CD4-positive, alpha-beta T cell treated with Interferon gamma for 1 hour (primary cell): ENCODE measurements at places on chromosomes 5 and 9.
A peak's percentile ranks its signal among the peaks of the same experiment; 100 is the strongest.

GRCh38 chr9:134130503-134131375, 5.1 kb upstream of the WDR5 start:
- DNase-seq = no peak

DNA sequence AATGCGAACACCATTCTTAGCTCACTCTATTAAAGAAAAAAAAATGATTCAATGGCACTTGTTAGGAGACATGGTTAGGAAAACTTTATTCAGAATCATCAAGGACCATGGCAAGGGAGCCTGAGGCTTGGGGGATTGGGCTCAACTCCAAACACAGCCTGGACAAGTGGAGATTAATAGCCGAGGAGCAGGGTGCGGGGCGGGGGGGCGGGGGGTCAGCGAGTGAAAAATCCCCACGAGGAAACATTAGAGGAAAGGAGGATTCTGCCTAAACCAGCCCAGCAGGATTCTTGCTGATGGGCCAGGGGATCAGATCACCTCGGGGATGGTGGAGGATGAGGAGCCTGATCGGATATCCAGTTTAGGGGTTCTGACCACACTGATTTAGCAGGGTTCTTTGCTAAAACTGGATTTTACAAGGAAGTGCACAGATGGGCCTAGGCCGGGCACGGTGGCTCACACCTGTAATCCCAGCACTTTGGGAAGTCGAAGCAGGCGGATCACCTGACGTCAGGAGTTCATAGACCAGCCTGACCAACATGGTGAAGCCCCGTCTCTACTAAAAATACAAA, 24.4 kb upstream of the FIBCD1 start:
- no peak for DNase-seq

DNA sequence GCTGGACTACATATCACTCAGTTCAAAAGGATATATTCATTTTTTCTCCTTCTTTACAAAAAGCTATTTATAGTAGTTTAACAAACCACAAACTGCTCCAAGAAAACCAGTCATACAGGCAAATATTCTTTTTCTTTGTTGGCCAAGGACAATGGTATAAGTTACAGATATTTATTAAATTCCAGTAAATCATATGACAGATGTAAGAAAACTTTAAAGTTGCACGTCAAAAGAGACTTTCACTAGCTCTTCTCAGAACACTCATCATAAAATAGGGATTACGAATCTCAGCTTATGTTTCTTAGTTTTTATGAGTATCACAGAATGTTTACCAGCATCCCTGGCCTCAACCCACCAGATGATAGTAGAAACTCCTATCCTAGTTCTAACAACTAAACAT, 67.2 kb downstream of the ANKRD31 start:
- no peak for DNase-seq

DNA sequence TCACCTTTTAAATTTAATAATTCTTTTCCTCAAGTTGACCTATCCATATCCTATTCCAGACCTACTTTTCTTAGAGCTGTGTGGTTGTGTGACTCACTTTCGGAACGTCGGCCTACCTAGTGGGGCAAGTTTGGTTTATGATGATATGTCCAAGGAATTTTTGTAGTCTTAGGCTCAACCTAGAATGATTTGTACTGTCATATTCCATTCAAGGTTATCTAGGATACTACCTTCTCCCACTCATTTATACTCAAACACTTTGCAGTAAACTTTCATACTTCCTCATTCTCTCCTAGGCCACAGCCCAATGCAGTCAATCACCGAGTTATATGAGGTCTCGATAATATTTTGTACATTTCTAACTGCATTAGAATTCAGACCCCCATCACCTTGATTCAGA, 61.9 kb downstream of the PIK3R1 start:
- no peak for DNase-seq

GRCh38 chr9:99025616-99026270, 79.2 kb upstream of the TGFBR1 start:
- DNase-seq = no peak

GRCh38 chr9:72623156-72623555, 101.7 kb downstream of the TMC1 start:
- DNase-seq = no peak

DNA sequence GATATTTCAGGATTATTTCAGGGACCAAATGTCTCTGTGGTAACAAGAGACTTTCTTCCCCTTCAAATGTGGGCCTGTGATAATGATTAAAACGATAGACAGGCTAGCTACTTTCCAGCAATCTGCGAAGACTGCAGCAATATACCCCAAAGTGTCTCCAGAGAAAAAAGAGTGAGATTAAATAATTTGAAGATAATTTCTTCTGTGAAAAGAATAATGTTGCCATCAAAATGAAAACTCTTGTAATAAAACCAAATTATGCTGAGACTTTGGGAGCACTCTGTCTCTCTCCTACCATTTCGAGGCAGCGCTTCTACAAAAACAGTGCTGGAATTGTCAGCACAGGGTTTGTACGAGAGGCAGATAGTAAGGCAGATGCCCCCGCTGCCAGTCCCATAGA, 104.2 kb upstream of the SPOCK1 start:
- DNase-seq = no peak

- DNase-seq = no peak
These were observed 1.1 kb upstream of the SSBP2 start for GRCh38 chr5:81751836-81752643.

DNA sequence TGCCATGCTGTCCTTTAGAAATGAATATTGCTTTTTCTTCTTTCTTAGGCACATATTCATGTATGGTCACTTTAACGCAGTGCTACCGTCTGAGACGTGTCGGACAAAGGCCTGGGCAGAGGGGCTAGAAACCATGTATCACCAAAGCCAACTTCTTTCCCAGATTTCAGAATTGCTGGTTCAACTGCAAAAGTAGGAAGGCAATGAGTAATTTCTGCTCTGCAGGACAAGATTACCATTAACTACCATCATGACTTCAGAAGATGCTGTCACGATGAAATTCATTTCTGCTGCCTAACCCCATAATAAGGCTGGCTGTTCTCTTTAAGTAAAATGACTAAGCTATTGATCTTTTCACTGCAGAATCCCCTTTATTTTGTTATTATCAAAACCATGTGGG, 306.7 kb downstream of the PDE4D start:
- DNase-seq = no peak

- DNase-seq = no peak
These were observed 21.8 kb downstream of the CENPH start for GRCh38 chr5:69211200-69211599.

DNA sequence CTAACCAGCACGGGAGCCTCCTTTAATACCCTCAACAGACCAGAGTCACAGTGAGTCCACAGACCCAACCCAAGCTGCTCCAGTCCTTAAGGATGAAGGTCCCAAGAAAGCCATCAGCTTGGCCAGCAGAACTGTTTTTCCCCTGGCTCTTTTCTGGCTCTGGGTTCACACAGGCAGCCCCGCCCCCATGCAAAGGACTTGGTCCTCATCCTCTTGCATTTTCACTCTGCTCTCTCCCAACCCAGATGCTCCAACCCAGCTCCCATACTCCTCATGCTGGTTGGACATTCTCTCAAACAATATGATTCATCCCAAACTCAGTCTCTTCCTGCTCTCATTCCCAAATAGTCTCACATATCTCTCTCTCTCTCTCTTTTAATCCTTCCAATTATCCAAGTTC, 74.2 kb upstream of the SPOCK1 start:
- DNase-seq = no peak

- DNase-seq = peak; percentile 30
These were observed 1.5 kb upstream of the GPRIN1 start for GRCh38 chr5:176611435-176611834.

DNA sequence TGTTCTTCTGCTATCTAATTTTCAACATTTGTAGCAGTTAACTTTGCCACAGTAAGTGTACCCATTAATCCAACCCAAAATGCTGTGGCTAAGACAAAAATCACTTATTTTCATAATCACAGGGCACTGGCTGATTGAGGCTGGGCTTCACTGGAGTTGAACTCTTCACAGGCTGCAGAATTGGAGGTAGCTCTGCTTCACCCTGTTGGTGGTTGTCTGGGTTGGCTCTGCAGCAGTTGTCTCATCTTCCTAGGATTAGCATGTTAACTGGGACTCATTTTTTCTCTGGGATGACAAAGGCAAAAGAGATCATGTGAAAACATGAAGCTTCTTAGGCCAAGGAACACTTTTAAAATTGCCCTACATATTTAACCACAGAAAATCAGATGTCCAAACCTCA, 518.9 kb downstream of the TLR4 start:
- no peak for DNase-seq

- DNase-seq = peak; percentile 15
These were observed 8.4 kb upstream of the GOLPH3 start for GRCh38 chr5:32182463-32183063.

DNA sequence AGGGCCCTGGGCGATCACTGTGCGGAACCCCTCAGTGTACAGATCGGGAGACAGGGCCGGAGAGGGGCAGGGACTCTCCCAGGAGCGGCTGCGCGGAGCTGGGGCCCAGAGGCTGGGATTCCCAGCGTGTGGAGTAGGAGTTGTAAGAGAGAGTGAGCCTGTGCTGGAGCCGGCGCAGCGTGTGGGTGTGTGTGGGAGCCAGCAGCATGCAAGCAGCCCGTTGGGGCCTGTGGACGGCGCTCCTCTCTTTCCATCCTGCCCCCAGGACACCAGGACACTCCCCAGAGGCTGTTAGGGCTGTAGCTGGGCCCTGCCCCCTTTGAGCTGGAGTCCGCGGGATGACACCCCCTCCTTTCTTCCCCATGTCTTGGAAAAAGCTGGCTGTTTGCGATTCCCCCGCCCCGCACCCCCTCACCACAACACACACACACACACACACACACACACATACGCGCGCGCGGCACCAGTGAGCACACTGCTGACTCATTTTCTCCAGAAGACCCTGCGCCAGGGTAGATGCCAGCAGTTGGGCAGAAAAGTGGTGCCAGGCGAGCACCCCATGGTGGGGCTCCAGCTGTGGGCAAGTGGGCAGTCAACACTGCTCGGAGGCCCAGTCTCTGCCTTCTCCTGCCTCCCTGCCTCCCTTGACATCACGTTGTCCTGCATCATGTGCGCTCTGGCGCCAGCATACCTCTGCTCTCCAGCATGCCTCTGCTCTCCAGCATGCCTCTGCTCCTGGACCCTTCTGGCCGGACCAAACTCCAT, 1.5 kb downstream of the COL27A1 start:
- no peak for DNase-seq

DNA sequence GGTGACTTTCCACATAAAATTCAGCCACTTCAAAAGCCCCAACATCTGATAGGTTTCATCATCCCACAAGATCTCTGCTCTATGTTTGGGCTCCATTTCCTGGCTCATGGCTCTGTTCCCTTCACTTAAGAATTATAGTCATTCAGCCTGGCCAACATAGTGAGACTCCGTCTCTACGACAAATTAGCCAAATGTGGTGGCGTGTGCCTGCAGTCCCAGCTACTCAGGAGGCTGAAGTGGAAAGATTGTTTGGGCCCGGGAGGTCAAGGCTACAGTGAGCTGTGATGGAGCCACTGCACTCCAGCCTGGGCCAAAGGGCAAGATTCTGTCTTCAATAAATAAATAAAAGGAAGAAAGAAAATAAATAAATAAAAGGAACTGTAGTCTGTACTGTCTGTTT, 57.9 kb upstream of the CTSV start:
- no peak for DNase-seq
